ENCODE measurements at places on chromosomes 11 and 22.

DNA sequence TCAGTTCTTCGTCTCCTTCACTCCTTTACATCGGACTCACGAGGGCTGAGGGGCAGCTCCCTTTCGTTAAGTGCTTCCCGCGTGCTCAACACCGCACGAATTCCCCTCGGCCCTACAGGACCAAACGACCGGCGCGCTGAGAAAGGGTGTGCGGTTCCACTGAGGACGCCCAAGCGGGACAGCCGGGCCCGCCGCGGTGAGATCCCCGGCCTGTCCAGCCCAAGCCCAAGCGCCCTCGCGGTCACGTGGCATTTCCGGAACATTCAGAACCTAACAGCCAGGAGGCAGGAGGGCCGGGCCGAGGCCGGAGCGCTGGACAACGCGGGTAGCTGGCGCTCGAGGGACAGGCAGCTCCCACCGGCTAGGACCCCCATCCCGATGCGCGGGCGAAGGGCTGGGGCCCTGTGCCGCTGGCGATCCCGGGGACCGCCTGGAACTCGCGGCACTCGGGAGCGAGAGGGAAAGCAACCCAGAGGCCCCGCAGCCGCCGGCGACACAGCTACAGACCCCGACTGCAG is 737 bp upstream of the STIP1 start:
- peak; percentile 88 for DNase-seq

DNA sequence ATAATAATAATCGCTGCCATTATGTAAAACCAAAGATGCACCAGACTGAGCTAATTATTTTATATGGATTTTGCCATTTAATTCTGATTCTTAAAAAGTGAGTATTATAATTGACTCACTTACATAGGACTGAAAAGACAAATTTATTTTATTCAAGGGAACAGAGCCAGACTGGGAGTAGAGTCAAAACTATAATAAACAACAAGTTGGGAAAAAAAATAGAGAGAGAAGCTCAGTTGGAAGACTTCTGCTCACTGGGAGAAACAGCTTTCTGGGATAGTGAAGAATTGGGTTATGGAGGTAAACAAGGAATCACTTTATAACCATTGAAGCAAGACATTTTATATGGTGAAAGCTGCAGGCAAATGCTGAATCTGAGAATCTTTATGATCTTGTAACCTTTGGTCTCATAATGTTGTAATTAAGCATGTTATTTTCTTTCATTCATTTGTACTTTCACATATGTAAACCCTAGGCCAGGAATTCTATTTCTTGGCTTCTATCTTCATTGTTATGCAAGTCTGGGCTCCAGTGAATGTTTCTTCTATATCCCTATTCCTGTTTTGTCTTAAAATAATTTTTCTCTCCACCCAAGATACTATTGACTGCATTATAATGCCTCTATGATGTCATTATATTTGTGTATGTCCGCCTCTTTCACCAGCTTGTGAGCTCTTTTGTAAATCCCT is 725.3 kb upstream of the CCDC179 start:
- no peak for DNase-seq

DNA sequence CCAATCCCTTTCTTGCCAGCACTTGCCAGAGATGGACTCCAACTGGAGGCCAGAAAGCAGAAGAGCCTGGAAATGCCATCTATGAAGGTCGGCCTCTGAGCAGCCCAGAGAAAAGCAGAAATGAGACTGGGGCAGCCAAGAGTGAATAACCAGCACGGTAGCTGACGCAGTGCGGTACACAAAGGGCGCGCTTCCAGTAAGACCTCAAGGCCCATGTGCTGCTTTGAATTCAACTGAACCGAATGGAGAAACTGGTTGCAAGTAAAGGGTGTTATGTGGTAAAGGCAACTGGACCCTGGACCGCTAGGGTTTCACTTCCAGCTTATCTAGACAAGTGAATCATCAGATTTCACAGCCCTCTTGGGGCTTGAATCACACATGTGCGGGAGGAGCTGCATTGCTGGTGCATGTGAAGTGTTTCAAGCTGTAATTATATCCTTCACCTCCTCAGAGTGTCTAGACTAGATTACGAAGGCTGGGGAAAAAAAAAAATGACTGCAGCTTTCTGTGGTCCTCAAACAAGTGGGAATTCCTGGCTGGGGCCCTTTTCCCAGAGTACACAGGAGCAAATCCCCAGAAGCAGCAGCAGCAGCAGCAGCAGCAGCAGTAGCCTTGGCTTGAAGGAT is 128.9 kb downstream of the CCDC34 start:
- peak; percentile 31 for DNase-seq

DNA sequence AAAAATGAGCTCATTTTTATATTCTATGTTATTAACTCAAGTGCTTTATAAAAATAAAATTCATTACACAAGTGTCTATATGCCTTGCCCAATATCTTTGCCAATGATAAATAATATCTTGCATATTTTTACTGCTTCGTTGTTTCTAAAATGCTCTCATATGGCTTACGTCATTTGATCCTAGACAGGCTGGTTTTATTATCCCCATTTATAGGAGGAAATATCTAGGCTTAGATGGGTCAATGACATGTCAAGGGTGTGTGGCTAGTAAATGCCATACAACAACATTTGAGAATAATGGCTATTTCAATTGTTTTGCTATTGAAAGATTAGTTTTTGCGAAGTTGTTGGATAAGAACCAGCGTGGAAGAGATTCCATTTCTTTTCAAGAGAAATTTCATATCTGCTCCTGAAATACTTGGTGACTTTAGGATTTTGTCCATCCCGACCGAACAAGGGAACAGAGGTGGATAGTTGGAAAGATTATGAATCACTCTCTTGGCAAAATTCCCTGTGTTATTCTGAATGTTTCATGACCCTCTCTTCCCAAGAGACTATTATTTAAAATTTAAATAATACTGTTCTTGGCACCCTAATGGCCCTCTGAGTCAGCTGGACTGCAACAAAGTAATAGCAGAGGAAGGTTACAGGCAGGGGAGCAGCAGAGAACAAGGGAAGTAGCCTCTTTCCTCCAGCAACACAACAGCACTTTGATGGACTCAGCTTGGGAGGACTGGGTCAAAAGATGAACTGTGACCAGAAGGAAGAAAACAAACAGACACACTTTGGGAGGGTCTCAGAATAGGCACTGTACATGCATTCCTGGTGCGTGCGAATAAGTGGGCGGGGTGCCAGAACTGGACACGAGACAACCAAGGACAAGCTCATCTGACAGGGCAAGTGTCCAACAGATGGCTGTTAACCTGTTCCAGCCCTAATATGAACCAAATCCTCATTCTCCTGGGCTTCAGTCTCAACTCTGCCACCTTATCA is 94.5 kb downstream of the ME3 start:
- DNase-seq: peak; percentile 72

GRCh38 chr11:72759468-72759985 is 7.3 kb upstream of the ARAP1 start:
- DNase-seq: no peak

Data from left ventricle myocardium inferior (tissue), 1 donor.